ENCODE measurements at places on chromosomes 3 and 15. TPM values are rescaled to one million over a fixed set of nuclear protein-coding genes. Genes with fewer than 3 reads are reported as not detected.

FGF7 gene
- total RNA-seq, result 7.2 TPM

IGSF11 gene
- 1.8 TPM for total RNA-seq

EPHB3 gene
- total RNA-seq, result 3.6 TPM

CYP1A1 gene
- total RNA-seq, result 0.30 TPM

C3orf33 gene
- 7.2 TPM for total RNA-seq

BFSP2 gene
- not detected for total RNA-seq

ABI3BP gene
- 26.2 TPM for total RNA-seq

CPLX3 gene
- 0.67 TPM for total RNA-seq

SIDT1 gene
- total RNA-seq, result 0.89 TPM

All from cardiac septum (tissue), 1 donor.